LHCN-M2 (cell line): ENCODE measurements at places on chromosomes 11 and 22.

- DNase-seq: no peak
Measured at GRCh38 chr22:39176714-39177455, 24.4 kb upstream of the CBX7 start.

DNA sequence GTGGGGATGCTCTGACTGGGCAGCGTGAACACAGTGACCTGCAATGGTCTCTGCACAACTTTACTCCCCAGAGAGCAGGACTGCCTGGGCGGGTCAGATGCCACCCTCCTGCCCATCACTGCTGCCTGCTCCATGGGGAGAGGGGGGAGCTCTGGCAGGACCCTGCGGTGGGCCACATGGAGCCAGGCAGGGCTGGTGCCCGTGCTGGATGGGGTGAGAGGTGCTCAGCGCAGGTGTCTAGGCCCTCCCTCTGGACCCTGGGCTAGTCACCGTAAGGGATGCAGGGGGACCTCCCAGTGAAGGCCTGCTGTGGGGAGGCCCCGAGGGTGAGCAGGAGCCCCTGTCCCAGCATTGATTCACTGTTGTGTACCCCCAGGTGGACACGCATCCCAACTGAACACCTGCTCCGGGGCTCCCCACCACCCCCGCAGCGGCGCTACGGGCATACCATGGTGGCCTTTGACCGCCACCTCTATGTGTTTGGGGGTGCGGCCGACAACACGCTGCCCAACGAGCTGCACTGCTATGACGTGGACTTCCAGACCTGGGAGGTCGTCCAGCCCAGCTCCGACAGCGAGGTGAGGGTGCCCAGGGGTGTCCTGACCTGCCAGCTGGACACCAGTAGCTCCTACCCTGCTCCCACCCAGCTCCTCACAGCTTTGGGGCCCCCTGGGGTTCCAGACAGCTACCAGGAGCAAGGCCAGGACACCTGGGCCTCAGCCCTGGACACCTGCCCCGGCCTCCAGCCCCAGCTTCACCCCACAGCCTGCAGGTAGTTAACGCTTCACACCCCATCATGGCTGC lies 9.4 kb downstream of the LZTR1 start:
- no peak for DNase-seq

DNA sequence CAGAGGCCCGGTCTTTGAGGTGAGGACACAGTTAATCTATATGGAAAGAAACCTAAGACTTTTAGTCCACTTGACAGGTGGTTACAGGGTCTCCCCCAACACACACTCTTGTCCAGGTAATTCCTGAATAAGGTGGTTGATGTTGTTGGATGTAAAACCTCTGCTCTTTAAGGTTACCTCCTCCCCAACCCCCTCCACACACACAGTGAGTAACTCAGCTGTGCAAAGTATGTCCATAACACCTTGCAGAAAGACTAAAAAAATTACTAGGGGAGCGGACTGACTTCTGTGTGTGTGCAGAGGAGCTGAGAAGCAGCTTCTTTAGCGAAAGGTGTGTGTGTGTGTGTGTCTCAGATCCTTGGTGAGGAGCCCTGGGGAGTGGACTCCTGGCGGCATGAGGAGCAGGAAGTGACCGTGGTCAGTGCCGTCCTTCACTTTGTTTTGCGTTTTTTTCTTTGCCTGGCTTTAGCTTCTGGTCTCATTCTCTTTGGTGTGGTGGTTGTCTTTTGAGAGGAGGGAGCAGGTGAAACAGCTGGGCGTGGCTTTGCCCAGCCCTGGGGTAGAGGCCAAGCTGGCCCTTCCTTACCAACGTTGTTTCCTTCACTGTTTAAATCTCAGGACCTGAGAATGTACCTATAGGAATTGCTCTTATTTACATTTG lies 1.7 kb downstream of the ZBED4 start:
- DNase-seq: peak; percentile 21

DNA sequence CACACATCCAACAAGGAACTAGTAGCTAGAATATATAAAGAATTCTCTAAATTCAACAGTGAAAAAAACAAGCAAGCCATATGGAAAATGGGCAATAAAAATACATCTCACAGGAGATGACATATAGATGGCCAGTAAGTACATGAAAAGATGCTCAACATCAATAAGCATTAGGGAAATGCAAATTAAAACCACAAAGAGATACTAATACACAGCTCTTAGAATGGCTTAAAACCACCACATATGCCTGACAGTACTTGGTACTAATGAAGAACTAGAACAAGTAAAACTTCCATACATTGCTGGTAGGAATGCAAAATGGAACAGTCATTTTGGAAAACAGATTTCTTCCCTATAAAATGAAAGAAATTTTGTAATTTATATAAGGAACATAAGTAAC lies 71.6 kb upstream of the GAB2 start:
- no peak for DNase-seq

DNA sequence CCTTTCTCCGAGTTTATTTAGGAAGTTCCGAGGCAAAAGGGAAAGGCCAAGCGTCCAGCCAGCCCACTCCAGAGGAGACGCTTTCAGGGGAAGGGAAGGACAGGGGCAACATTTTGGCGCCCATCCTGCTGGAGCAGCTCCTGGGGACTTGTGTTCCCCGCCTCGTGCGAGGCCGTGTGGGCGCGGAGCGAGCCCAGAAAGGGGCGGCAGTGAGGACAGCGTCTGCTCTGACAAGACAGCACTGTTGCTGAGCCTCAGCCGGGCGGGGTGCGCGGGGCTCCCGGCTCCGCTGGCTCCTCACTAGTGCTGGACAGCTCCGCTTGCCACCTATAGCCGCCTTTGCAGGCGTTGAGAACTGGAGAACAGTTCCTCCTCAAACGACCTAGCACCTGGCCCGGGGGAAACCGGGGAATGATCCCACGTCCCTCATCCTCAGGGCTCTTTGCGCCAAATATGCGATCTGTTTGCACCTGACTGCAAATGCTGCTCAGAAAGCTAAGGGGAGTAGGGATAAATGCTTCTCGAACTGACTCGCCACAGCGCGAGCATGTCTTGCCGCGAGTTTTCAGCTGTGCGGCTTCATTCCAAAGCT lies 722 bp upstream of the GUCY1A2 start:
- peak; percentile 36 for DNase-seq

DNA sequence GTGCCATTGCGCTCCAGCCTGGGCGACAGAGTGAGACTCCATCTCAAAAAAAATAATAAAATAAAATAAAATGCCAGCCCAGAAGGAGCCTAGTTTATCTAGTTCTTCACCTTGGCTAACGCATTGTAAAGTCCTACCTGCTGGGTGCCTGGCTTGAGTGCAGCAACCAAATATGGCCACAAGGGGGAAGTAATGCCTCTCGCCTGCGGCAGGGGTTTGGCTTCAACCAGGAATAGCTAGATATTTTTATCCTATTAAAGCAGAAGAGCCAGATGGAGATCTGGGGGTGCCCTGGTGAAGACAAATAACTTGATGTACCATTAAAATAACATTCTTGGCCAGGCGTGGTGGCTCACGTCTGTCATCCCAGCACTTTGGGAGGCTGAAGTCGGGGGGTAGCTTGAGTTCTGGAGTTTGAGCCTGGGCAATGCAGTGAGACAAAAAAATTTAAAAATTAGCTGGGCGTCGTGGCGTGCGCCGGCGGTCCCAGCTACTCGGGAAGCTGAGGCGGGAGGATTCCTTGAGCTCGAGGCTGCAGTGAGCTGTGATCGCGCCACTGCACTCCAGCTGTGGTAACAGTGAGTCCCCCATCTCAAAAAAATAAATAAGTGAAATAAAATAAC lies 20.6 kb upstream of the PLEKHB1 start:
- DNase-seq: peak; percentile 50

DNA sequence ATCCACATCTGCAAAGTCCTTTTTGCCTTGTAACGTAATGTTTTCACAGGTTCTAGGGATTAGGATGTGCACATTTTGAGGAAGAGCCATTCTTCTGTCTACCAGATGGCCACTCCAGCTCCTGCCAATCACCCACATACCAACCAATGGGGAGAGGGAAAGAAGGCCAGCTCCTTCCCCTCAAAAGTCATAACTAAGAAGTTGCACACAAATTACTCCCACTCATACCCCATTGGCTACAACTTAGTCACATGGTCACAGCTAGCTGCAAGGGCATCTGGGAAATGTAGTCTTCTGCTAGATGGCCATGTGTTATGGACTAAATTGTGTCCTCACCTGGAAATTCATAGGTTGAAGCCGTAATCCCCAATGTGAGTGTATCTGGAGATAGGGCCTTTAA lies 15.4 kb upstream of the MYOD1 start:
- DNase-seq: peak; percentile 70

- no peak for DNase-seq
Measured at GRCh38 chr11:64875369-64876228, 2.8 kb downstream of the EHD1 start.

- DNase-seq: peak; percentile 30
Measured at GRCh38 chr22:45587638-45588505, 83.8 kb upstream of the ATXN10 start.

DNA sequence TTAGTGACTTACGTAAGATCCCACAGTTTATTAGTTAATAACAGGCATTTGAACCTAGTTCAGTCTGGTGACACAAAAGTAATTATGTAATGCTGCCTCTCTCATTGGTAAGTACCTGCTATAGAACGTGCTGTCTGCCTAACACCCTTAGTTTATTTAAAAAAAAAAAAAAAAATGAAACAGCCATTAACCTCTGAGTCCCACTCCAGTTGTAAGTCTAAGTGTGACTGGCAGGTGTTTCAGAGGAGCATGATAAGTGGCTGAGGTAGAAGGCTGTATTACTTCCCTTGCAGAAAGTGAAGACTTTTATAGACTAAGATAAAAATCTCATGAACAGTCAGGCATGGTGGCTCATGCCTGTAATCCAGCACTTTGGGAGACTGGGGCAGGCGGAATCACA lies 140.5 kb downstream of the TRIM44 start:
- no peak for DNase-seq

DNA sequence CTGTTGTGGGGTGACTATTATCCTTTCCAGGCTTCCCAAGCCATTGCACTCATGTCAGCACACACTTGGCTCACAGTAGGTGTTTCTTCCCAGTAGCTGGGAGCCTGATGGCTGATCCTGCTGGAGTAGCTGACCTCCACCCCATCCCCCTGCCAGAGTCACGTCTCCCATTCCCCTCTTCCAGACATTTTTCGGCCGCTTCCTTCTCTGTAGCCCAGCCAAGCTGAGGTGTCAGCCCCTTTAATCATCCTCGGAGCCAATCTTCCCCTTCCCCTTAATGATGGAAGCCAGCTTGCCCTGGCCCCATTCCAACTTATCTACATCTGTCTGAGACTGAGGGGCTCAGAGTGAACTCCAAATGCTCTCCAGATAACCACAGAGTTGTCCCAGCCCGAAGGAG lies 550.7 kb downstream of the MN1 start:
- DNase-seq: no peak
